ENCODE measurements at places on chromosomes 11 and 22.
A peak's percentile ranks its signal among the peaks of the same experiment; 100 is the strongest.

DNA sequence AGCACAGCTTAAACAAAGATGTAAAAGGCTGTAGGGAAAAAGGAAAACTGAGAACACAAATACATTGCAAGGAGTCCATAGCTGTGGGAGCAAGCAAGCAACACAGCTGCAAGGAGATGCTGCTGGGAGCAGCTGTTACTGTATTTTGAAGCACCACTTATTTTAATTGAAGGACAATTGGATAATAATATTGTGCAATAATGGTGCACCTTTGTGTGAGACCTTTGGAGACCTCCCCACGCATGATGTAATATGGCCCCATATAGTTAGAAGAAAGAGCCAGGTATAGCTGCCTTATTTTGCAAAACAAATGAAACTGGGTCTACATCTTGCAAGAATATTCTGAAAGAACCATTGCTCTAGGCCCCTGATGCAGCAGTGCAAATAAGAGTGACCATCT lies 191.1 kb upstream of the KIRREL3 start:
- DNase-seq = no peak

- DNase-seq = no peak
Measured at GRCh38 chr11:110130642-110131238, 37.5 kb downstream of the ZC3H12C start.

- peak; percentile 91 for DNase-seq
Measured at GRCh38 chr22:50201191-50202129, 649 bp downstream of the SELENOO start.

GRCh38 chr11:86277741-86278140 lies 24.3 kb upstream of the HIKESHI start:
- DNase-seq = no peak

DNA sequence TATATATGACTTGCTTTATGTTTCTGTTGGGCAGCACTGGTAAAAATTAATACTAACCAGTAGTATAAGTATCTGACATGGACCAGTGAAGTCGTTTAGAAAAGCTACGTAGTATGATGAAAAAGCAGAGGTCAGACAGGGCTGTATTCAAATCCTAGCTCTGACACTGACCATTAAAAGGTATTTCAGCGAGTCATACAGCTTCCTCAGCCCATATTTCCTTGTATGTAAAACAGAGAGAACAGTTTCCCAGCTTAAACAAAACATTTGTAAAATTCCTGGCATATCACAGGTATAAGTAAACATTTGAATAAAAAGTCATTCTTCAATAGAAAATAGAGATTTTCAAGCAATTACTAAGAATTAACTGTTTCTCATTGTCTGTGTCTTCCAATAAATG lies 4.2 kb downstream of the NOX4 start:
- no peak for DNase-seq

DNA sequence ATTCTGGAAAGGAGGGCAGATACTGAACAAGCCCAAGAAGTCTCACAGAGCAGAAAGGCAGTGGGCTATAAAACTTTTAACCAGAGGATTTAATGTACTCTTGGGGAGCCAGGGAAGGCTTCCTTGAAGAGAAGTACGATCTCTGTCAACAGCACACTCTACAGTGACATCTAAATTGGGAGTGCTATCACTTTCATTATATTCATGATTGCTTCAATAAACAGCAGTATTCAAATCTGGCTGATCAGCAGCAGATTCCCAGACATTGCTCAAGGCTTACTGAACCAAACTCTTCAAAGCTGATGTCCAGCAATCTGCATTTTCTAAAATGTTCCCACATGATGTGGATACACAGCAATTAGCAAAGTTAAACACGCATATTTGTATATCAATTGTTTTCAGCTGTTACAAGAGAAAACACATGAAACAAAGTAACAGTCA lies 44.2 kb downstream of the SYTL2 start:
- DNase-seq = no peak

GRCh38 chr22:50315289-50316113 lies 8.1 kb upstream of the PLXNB2 start:
- peak; percentile 46 for DNase-seq
